GM04504 (cell line): ENCODE measurements at places on chromosomes 11 and 22.
A peak's percentile ranks its signal among the peaks of the same experiment; 100 is the strongest.

DNA sequence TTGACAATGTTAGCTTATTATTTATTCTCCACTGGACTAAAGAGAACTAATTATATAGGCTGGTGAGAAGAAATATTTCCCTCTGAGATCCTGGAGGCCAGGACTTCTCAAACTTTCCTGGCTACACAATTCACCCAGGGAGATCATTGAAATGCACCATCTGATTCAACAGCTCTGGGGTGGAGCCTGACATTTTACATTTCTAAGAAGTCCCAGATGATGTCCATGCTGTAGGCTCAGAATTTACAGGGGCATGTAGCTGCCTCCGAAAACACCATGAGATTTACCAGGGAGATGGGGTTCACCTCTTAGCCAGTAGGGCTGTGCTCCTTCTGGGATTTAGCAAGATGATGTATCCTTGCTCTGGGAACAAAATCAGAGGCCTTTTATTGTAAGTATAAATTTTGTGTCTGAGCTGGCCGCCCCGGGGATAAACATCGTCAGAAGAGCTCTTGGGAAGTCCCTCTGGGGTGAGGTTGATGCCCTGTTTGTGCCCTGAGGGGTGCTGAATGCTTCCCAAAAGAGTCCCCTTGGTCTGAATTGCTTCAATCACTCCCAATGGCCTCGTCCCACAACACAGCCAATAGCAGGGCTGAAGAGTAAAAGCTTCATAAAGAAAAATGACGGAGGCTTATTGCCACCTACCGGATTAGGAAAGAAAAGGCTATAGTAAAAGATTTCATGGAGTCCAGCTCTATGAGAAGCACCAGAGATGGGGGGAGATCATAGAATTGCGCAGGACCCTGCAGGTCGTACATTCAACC lies 33.4 kb upstream of the API5 start:
- DNase-seq = no peak

GRCh38 chr22:41340357-41340756 lies 39.0 kb downstream of the ZC3H7B start:
- no peak for DNase-seq

DNA sequence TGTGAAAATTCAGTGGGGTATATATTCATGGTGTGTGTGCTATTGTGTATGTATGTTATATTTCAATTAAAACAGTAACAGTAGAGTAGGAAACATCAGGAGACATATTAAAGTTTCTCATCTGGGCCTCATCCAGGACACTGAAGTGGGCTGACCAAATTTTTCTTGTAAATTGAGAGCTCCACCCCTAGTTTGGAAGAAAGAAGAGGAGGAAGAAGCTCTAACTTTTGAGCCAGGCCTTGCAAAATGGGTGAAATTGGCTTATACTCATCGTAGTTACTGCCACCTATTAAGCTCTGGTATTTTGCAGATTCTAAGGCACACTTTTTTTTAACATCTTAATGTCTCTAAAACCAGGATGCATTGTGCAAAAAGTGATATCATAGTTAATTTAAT lies 33.7 kb downstream of the TSPAN18 start:
- no peak for DNase-seq

GRCh38 chr22:28002181-28002700 lies 83.2 kb upstream of the PITPNB start:
- DNase-seq = no peak

DNA sequence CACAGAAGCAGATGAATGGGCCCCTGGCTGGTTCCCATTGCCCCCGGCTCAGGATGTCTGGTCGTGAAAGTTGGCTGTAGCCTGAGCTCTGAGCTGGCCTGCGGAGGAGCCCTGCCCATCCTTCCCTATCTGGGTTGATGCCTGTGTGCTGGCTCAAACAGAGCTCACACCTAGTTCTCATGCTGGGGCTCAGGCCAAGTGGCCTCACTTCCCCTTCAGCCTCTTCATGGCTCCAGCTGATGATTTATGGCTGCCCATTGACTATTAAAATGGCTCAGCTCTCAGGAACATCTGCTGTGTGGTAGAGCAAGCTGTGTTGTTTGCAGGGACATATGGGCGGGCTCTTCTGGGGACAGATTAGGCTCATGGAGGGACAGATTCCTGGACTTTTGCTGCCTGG lies 64.7 kb downstream of the ADAMTS15 start:
- peak; percentile 60 for DNase-seq

- DNase-seq = no peak
Measured at GRCh38 chr11:94806014-94806413, 37.9 kb downstream of the AMOTL1 start.
